ENCODE measurements at places on chromosomes 4 and X. TPM values are rescaled to one million over a fixed set of nuclear protein-coding genes. Genes with fewer than 3 reads are reported as not detected.

DNA sequence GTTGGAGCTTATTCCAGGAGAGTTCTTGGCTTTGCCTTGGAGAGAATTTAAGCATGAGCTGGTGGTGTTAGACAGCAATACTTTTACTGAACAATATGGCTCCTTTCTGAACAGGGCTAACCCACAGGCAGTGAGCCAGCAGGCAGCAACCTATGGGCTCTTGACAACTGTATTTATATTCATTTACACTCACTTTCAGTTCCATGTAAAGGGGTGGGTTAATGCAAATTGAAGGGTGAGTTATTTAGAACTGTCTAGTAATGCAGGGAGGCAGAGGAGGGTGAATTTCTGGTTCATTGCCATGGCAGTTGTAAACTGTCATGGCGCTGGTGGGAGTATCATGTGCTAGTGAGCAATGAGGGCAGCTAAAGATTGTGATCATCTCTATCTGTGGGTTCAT, 15.7 kb downstream of the FOXR2 start:
- DNase-seq: no peak

DNA sequence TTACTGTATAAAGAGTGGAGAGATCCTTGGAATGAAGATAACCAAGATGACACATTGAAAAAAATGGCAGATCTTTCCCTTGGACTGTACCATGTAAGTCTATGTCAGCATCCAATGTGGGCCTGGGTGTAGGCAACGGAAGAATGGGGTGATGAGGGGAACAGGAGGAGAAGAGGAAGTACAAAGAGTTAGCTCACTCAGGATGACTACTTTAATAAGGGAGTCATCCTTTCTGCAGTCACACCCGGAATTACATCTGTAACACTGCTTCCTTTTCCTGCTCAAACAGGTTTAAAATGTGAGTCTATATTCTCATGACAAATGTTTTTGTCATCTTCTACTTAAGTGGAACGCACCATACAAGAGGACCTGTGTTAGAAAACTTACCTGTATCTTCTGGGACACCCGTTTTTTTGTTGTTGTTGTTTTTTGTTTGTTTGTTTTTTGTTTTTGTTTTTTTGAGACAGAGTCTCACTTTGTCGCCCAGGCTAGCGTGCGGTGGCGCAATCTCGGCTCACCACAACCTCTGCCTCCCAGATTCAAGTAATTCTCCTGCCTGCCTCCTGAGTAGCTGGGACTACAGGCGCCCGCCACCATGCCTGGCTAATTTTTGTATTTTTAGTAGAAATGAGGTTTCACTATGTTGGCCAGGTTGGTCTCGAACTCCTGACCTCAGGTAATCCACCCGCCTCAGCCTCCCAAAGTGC, 18.0 kb downstream of the HPSE start:
- no peak for DNase-seq

DNA sequence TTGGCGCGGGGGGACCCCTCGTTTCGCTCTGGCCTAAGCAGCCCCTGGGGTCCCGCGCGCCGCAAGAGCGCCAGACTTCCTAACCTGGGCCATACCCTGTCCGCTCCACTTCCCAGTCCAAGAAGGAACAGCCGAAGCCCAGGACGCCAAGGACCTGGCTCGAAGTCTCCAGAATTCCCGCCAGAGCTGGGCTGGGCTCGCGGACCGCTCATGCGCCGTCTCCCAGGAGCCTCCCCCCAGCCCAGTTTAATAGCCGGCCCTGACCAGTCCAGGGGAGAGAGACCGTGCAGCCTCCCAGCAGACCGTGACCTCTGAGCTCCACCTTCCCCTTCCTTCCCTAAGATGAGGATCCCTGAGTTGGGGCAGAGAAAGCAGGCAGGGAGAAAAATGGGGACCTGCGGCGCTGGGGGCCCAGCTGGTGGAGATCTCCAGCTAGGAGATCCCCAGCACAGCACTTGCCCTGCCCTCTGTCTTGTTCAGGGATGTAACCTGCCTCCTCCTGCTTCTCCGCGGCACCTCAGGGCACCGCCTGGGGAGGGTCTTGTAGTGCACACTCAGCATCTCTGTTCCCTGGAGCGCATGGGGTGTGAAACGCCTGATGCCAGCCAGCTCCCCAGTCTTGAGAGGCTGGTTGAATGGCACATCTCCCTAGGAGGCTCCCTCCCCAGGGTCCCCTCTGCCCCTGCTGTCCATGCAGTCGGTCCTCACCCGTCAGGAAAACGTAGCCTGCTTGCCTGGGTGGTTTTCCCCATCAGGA, 1.2 kb upstream of the LETM1 start:
- peak; percentile 47 for DNase-seq

GRCh38 chr4:3573131-3573530, 40.9 kb upstream of the LRPAP1 start:
- DNase-seq: no peak

- no peak for DNase-seq
These were observed 61.5 kb upstream of the TBL1X start for GRCh38 chrX:9403374-9403773.

DNA sequence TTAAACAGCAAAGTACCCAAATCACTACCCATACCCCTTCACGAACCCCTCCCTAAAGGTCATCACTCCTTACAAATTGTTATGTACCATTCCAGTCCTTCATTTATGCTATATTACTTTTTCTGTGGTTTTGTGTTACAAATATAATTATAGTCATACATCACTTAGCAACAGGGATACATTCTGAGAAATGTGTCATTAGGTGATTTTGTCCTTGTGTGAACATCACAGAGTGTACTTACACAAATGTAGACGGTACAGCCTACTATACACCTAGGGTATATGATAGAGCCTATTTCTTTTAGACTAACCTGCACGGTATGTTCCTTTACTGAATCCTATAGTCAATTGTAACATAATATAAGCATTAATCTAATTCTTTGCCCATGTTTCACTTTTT, 61.9 kb downstream of the ASB9 start:
- no peak for DNase-seq

- DNase-seq: no peak
These were observed 172.5 kb upstream of the CPEB2 start for GRCh38 chr4:14829795-14830194.

CXCL13 gene
- total RNA-seq: not detected

GRID2 gene
- not detected for total RNA-seq
